ENCODE measurements at places on chromosomes 6 and 20.

DNA sequence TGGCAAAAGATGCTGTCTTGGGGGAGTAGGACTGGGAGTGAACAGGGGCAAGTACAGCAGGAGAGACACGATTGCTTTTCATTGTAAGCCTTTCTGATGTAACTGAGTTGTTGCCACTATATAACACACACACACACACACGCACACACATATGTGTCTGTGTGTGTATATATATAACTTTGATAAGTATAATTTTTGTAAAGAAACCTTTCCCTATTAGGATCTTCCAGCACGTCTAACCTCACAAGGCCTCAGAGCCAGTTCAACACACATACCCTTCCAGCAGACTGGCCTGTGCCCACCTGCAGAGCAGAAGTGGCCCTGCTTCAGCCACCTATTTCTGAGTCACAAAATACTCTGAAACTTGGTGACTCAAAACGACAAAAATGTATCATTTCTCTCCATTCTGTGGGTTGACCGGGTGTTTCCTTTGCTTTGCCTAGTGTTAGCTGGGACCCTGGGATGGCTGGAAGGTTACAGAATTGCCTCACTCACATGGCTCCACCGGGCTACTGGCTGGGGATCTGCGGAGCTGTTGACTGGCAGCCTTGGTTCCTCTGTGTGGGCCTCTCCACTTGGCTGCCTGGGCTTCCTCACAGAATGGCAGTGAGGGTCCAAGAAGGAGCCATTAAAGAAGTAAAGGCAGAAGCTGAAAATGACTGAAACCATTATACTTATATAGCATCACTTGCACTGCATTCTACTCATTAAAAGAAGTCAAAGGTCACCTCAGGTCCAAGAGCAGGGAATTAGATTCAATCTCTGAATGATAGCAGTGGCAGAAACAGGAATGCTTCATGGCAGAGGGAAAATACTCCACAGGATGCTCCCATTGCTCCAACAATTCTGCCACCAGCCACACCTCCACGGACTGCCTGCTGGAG is 126.4 kb downstream of the BANF2 start:
- DNase-seq: peak; percentile 76

DNA sequence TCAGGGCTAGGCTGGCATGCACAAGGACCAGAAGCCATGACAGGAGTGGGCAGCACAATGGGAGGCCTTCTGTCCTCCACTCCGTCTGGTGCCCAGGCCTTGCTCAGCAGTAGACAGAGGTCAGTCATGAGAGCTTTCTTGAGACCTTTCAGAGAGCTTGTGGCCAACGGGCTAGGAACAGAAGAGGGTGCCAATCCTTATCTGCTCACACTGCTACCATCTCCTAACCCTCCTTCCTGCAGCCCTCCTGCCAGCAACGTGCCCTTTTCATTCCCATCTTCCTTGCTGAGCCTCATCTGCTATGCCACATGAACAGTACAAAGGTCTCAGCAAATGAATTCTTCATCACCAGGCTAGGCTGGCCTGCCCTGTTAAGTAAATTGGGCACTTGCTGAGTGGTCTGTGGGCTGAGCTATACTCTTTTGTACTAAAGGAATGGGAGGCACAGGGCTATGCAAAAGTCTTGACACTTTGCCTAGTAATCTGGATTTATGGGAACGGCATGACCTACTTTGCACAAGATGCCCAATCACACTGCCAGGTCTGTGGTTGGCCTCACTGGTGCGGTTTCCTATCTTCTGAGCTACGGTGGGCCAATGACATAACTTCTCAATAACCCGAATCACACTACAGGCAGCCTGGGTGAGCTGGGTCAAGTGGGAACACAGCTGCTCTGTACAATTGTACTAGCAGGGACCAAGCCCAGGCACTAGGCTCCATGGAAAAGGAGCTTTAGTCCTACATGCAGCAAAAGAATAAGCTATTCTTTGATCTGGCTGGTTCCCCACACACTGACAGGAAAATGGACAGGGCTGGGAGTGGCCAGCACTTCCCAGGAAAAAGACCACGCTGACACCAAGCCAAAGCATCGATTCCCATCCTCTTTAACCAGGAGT is 47.8 kb downstream of the ELOVL5 start:
- peak; percentile 59 for DNase-seq

DNA sequence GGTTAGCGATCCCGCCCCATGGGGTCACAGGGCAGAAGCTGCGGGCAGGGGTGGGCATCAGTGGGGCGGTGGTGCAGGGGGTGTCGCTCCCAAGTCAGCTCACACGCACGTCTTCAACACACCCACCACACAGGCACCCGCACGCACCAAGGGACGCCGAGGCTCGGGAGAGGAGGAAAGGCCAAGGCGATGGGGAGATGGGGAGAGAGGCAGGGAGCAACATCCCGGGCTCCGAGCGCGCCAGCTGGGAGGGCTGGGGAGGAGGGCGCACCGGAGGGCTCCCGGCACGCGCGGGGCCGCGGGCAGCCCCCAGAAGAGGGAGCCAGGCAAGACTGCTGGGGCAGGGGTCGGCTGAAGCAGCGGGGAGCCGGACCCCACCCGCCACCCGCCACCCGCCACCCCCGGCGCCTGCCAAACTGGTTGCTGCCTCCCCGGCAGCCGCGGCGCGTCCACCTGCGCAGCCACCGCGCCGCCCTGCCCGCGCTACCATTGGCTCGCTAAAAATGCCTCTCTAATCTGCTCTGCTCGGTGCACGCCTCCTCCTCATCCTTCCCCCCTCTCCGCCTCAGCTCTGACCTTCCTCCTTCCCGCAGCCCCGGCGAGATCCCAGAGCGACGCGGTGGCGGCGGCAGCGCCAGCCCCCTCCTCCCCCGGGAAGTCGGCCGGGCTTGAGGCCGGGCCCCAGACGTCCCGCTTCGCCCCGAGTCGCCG is at the start of gene PACSIN1:
TSS of gene PACSIN1 (plus strand) at position 546 of the 711 bp plus-strand sequence. CDS start 60,230 bp downstream, outside the sequence.
- DNase-seq: no peak

GRCh38 chr6:56023829-56024228 is 148.4 kb upstream of the BMP5 start:
- no peak for DNase-seq

DNA sequence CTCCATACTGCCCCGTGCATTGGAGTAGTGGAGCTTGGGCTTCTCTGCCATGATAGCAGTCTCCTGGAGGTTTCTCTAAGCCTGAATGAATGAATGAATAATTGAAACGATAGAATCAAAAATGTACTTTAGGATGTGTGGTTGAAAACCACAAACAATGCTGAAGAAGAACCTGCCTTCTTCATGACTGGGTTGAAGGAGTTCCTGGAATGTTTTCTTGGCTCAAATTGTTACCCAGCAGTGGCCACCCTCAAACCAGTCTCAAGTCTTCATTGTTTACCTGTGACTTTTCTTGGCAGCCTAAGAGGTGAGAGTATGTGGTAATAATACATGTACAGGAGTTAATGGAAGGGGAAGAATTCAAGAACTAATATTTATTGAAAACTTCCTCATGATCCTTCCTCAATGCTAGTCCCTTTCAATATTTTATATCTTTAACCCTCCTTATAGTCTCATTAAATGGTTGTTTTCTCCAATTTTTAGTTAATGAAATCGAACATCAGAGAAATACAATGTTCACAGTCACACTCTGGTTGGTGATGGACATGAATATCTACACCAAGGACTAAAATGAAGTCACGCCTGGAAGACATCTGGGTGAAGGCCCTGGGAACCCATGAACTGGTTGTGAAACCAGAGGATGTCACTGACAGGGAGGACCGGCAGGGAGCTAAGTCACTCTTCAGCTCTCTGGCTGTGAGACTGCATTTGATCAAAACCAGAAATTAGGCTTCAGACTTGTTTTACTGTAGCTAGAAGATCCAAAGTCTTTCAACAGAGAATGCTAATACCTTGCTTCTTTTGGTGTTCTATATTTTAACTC is at the start of gene GSTA5:
TSS of gene GSTA5 (minus strand) at position 51 of the 823 bp plus-strand sequence.
- DNase-seq: no peak

GRCh38 chr6:151014404-151015100 is 149.1 kb downstream of the MTHFD1L start:
- DNase-seq: peak; percentile 74

- DNase-seq: no peak
Measured at GRCh38 chr6:137794516-137795201, 72.4 kb upstream of the TNFAIP3 start.

Data from activated CD4-positive, alpha-beta T cell treated with anti-CD3 and anti-CD28 coated beads, Interleukin-2, Interleukin-6, amounts not matched to agents 100 ng/mL and 50 ng/mL, durations not matched to agents 16 hours and 8 hours (primary cell).